ENCODE measurements at places on chromosomes 16 and 17.

DNA sequence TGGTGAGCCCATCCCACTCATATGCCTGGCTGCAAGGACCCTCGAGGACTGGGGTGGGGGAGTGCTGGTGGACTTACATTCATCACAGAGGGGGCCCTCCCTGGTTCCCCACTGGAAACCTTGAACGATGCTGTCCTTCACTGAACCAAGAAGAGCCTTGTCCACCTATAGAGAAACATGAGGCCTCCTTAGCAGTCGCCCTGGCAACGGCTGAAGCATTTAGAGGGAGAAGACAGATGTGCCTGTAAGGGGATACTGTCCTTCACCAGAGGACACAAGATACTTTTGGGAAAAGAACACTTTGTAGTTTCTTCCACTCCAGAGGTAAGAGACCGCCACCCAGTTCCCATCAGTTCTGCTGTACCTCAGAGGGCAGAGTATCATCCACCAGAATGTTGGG is 6.5 kb downstream of the HIGD1B start:
- no peak for DNase-seq

DNA sequence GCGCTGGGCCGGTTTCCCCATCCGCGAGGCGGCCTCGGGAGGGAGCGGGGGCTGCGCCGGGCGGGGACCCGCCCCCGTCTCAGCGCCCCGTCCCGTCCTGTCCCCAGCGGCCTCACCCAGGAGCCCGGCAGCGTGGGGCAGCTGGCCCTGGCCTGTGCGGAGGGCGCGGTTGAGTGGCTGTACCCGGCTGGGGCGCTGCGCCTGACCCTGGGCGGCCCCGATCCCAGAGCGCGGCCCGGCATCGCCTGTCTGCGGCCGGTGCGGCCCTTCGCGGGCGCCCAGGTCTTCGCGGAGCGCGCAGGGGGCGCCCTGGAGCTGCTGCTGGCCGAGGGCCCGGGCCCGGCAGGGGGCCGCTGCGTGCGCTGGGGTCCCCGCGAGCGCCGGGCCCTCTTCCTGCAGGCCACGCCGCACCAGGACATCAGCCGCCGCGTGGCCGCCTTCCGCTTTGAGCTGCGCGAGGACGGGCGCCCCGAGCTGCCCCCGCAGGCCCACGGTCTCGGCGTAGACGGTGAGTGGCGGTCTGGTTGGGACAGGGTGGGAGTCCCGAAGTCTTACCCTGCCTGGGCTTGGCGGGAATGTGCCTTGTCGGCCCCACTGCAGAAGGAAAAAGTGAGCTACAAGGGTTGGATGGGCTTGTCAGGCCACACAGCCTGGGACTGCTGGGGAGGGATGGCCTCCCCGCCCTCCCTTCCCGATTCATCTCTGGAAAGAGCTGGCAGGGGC is 720 bp downstream of the METRN start:
- DNase-seq = no peak

DNA sequence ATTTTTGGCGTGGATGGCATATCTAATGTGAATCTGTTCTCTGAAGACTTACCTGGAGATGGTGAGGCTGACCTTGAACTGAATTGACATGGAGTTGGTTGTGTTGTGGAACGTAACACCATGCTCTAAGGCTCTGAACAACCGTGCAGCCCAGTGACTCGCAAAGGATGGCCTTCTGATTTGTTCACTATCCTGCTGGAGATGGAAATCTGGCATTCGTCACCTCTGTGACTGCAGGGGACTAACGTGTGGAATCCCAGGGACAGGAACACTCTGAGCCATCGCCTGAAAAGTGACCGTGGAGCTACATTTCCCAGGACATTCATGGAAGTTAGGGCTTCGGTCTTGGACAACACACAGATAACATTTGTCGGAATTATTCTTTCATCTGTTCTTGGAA is 61.1 kb downstream of the BANP start:
- DNase-seq = no peak

- DNase-seq = no peak
Observed at GRCh38 chr17:57160624-57161023, 75.6 kb downstream of the AKAP1 start.

All from effector CD4-positive, alpha-beta T cell (primary cell).